Stimulated activated CD4-positive, alpha-beta T cell treated with anti-CD3 and anti-CD28 coated beads, Interleukin-4, amount 100 ng/mL, for 48 hours (primary cell): ENCODE measurements at places on chromosomes 1 and 21.
A peak's percentile ranks its signal among the peaks of the same experiment; 100 is the strongest.

DNA sequence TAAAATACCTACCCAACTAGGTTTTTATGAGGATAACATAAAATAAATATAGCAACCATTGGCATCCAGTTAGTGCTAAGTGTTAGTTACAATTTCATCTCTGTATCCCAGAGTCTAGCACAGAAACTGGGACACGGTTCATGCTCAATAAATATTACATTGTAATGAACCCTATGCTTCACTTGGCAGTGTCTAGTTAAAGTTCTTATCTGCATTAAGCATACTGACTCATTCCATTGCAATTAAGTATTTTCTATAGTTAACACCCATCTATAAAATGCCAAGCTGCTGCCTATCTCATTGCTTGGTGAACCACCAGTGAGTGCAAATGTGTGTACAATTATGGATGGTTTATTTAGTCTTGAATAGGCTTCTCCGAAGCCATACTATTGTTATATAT, 15.2 kb downstream of the CHML start:
- DNase-seq = no peak

GRCh38 chr1:8495928-8496401, 178.1 kb downstream of the SLC45A1 start:
- DNase-seq = peak; percentile 22

DNA sequence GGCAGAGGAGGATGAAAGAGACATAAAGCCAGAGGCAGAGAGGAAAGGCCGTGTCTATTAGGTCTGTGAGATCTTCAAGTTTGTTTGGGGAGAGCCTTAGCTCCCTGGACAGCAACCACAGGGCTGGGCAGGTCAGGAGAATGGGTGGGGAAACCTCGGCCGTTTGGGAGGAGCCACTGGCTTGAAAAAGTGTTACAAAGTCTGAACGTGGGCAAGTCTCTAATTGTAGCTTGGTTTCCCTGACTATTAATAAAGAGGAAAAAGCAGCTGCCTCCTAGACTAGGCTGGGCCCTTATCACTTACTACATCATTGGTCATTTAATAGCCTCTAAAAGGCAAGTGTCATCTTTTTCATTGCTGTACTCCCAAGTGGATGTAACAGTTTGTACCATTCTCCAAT, at the start of gene CCDC17:
TSS of gene CCDC17 (minus strand) at position 83 of the 400 bp plus-strand sequence. CDS start 145 bp downstream, outside the sequence.
- DNase-seq = no peak

GRCh38 chr1:230760360-230760827, 13.2 kb downstream of the CAPN9 start:
- DNase-seq = no peak

DNA sequence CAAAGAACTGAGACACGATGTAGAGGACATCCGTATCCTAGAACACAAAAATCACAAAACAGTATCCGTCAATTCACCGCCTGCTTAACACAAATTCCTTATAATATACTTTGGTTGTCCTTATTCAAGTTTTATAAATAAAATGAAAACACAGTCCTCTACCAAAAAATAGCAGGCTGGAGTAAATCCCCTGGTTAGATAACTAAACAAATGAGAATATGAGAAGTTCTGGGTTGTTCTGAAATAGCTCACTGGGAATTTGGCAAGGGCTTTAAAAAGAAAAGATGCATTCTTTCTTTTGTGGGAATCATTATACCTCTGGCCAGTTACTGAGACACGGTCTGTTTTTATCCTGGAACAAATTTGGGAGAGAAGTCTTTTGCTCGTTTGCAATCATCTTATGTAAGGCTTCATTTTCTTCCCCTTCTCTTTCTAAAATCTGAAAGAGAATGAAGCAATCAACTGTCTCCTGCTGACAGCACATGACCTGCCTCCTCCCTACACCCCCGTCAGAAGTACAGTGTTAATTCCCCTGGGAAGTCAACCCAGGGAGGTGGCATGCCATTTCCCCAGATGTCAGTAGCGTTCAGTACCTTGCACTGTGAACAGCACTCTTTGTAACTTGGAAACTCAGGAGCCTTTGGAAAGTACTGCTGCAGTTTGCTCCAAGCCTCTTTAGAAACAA, 37.1 kb upstream of the RAP1GAP start:
- DNase-seq = no peak

DNA sequence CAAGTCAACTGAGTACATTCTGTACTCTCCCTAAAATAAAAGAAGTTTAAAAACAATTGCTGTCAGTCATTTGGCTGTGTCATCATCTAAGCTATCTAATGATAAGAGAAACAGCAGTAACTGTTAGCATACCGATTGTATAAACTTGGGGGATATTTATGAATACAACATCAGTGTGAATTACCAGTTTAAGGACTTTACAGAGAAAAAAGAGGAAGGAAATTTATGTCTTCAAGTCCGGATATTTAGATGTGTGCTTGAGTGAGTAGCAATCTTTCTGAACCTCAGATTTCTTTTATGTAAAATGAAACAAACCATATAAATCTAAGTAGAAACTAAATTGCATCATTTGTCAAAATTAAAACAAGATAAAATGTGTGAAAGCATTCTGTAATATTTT, 1557.0 kb downstream of the MRPL39 start:
- no peak for DNase-seq

DNA sequence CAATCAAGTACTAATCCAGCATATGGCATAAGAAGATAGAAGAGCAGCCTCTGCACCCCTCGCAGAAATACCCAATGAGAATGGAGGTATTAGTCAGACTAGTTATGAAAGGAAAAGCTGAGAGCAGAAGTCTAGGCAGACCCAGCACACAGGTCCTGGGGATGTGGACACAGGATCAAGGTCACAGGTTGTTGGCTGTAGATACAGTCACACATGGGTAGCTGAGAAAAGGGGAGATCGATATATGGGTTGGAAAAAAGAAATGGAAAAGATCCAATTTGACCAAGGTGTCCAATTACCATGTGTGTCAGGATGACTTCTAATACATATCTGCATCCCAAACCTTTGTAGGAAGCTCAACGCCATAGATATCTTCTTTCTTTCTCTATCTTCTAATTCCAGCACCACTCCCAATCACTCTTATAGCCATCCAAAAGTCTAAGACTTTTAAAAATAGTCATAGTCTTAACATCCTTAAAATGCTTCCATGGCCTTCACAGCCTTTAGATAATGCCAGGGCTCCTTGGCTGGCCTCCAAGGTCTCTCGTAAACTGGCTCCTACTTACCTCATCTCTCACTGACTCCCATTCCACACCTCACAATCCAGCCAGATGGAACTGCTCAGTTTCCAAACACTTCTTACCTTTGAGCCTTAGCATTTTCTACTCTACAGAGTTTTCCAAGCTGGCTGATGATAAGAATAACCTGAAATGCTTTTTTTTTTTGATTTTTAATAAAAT, 8.3 kb upstream of the ZC3H11B start:
- DNase-seq = no peak

- DNase-seq = no peak
These were observed 17.0 kb downstream of the NSL1 start for GRCh38 chr1:212774584-212774983.

GRCh38 chr1:206131037-206131436, 13.8 kb upstream of the AVPR1B start:
- DNase-seq = no peak

GRCh38 chr1:201085902-201086735, 26.1 kb downstream of the CACNA1S start:
- DNase-seq = peak; percentile 30

DNA sequence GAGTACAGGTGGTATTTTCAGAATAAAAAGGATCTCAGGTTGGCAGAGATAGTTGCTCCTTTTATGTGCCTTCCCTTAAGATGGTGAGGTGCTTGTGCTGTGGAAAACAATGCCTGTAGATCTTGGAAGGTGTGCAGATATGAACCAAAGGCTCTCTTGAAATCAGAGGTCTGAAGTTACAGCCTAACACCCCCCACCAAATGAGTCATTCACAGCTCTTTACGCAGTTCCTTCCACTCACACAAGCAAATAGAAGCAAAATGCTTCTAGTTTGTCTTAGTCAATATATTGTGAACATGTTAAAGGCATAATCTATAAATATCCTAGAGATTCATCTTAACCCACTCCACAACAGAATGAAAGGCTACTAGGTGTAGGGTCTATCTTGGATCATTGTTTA, 128.9 kb upstream of the NR5A2 start:
- DNase-seq = no peak
